EH (cell line): ENCODE measurements at places on chromosomes 16 and 17.

GRCh38 chr16:12323007-12323758 is 346.6 kb downstream of the SNX29 start:
- peak; percentile 35 for DNase-seq

DNA sequence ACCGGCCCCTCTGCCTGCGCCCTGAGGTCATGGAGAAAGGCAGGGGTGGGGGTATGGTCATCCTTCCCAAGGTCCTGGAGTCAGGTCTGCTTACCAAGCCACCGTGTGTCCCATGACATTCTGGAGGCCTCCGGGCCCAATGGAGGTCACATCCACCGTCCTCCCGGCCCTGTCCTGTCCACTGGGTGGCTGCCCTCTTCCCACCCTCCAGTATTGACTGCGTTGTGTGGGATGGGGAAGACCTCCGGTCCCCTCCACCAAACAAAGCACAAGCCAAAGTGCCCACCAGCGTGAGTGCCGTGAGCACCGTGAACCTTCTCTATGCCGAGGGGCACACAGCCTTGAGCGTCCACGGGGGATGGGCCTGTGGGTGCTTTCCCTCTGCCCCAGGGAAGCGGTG is 37.2 kb downstream of the LMF1 start:
- DNase-seq, result no peak

DNA sequence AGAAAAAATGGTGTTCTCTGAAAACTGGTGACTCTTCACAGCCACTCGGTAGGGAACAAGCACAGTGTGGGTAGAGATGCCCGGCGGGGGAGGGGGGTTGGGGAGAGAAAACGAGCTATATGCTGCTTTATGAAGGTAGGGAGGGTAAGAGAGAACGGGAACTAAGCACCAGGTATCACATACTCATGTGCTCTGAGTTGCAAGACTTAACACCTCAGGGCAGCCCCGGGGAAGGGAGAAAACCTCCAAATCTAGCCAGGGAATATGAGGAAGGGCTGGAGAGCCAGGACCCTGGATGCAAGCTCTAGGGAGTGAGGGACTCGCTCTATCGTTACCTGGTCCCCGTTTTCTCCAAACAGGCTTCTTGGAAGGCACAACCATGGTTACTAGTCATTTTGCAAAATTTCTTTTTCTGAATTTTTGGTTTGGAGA is 35.3 kb downstream of the HIC1 start:
- DNase-seq, result no peak

DNA sequence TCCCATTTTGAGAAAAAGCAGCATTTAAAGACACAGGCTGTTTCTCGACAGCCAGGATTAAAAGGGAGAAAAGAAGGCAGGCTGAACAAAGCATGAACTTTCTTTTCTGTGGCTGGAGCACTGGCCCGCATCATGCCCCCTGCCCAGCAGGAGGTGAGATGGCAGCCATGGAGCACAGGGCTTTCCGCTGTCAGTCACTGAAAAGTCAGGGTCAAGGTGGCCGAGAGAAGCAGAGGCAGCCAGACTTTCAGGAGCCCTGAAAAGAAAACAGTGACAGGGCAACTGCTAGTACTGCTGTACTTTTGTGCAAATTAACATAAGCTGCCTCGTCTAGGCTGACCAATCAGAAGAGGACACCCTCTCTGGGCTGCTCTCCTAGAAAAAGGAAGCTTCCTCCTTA is 5.8 kb upstream of the GP2 start:
- no peak for DNase-seq

GRCh38 chr16:13402601-13403000 is 501.2 kb downstream of the SHISA9 start:
- DNase-seq, result no peak

- DNase-seq, result no peak
Measured at GRCh38 chr16:22117609-22118008, 25.3 kb downstream of the VWA3A start.

GRCh38 chr16:526181-527014 is 1.1 kb upstream of the CAPN15 start:
- peak; percentile 58 for DNase-seq

DNA sequence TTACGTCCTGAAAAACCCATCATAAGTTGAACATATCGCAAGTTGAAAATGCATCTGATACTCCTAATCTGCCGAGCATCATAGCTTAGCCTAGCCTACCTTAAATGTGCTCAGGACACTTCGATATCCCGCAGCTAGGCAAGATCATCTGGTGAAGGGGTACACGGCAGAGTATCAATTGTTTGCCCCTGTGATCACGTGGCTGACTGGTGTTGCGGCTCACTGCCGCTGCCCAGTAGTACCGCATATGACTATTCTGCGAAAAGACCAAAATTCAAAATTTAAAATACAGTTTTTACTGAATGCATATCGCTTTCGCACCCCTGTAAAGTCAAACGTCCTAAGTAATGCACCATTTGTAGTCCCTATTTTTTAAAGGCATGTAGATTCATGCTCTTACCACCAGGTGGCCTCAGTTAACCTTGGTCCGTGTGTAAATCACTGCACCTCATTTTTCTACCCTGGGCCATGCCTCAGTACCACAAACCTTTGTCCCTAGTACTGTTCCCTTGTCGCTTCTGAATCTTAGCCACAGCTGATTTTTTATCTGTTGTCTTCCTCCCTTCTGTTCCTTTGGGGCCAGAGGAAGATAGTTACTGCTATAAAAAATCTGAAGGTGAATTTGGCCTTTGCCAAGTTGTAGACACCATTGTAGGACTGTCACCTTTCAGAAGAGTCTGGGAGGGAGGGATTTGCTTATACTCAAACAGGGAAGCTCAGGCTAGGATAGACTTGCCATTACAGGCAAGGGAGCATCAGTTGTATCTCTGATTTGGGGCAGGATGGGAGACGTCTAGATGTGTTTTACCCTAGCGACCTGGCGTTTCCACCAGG is 34.4 kb downstream of the WWP2 start:
- DNase-seq, result peak; percentile 73

- DNase-seq, result no peak
Measured at GRCh38 chr17:76575570-76575969, 10.1 kb downstream of the ST6GALNAC2 start.

DNA sequence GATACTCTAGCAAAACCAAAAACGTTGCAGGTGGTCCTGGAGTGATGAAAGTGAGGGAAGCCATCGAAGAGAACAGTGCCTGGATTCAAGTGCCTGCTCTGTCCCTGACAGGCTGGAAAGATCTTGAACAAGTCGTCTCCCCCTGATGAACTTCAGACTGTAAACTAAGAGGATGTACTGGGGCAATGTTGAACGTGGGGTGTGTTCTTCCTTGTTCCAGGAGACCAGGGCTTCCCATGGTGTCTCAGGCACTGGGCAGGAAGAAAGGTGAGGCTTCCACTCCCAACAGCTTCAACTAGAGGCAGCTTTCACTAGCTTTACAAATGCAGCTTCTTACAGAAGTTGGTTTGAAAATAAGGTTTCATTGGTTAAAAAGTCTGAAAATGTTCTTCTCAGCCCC is 21.4 kb upstream of the NF1 start:
- DNase-seq, result no peak

DNA sequence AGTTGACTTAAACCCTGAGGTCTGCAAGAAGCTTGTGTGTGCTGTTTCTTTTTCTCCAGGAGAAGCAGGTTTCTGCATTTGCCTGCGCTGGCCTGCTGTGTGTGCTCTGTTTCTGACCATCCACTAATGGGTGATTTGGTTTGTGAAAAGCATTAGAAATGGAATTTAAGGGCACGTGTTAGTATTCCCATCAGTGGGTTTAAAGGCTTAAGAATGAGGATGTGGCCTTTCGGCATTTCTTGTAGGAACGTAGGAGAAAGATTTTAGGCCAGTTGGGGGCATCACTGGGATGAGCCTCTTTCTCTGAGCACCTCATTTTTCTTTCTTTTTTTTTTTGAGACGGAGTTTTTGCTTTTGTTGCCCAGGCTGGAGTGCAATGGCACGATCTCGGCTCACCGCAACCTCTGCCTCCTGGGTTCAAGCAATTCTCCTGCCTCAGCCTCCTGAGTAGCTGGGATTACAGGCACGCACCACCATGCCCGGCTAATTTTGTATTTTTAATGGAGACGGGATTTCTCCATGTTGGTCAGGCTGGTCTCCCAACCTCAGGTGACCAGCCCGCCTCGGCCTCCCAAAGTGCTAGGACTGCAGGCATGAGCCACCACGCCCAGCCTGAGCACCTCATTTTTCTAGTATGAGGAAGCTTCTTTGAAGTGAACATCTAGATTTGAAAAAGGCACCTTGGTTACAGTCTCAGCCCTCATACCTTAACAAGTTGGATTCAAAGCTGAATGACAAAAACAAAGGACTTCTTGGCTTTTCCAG is 110.3 kb downstream of the BANP start:
- DNase-seq, result peak; percentile 26

- no peak for DNase-seq
Measured at GRCh38 chr16:79082970-79083369, 517.6 kb downstream of the MAF start.

- DNase-seq, result no peak
Measured at GRCh38 chr17:518047-518735, 165.6 kb upstream of the RPH3AL start.

DNA sequence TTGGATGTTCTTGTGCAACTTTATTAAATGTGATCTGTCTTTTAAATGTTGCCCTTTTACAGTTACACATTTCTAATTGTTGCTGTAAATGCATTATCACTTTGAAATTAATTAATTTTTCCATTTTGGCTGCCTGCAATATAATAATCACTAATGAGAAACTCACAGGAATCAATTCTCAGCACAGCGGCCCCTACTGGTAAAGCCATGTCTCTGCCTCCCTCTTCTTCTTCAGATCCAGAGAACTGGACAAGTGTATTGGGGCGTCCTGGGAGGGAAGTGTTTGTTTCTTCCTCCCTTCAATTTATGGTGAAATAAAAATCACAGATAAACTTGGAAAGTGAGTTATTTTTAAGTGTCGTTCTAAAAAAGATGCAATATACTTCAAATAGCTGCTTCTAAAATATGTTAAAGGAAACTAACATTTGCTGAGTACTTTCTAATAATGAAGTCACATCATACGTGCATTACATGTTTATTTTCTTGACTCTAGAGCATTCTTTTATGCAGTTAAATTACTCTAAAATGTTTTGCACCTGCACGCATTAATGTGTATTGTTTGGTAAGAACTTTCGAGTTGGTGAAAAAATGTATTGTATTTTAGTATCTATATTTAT is 338.0 kb downstream of the WWOX start:
- no peak for DNase-seq

DNA sequence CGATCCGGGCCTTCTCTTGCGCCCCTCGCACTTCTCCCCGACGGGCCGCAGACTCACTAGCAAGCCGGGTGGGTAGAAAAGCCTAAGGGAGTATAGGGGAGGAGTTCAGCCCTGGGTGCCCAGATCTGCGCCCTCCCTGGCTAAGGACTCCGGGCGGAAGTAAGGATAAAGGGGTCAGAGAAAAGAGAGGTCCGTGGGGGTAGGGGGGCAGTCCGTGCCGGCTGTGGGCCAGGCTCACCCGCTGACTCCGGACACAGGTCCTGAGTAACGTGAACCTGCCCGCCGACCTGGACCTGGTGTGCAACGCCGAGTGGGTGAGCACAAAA is 1.8 kb downstream of the NAGS start:
- no peak for DNase-seq

DNA sequence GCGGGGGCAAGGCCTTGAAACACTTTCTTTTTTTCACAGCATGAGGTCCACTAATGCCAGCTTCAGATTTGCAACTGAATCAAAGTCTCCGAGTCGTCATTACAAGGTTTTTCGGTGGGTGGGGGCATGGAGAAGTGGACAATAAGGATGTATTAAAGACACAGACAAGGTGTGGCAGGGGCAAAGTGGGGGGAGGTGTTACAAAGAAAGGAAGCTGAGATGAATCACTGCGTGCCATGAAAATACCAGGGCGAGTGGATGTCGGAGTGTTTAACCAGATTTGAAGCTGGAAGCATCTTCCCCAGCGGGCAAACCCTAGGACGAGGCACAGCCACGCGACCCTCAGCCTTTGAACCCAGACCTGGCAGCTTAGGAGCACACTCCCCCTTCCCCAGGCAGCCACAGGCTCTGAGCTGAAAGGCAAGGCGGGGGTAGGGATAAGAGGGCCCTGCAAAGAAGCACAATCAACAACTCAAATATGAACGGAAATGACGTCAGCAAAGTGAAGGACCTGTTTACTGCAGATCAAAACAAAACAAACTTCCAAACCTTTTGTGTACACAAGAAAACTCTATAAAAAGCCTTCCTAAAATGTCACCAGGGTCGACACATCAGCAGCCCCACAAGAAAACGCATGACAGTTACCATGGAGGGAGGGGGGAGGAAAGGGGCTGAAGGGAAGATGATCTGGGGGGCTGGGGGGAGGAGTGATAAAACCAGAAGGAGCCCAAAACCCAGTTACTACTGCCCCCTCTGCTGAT is 5.6 kb upstream of the ZFHX3 start:
- peak; percentile 51 for DNase-seq

GRCh38 chr16:68902003-68902968 is 59.0 kb downstream of the TANGO6 start:
- DNase-seq, result peak; percentile 77

- peak; percentile 31 for DNase-seq
Measured at GRCh38 chr17:82031303-82031884, at the start of gene RAC3. Gene RAC3, plus strand, starts transcription at chr17:82031678. Its CDS starts 84 bp downstream, at chr17:82031762.

DNA sequence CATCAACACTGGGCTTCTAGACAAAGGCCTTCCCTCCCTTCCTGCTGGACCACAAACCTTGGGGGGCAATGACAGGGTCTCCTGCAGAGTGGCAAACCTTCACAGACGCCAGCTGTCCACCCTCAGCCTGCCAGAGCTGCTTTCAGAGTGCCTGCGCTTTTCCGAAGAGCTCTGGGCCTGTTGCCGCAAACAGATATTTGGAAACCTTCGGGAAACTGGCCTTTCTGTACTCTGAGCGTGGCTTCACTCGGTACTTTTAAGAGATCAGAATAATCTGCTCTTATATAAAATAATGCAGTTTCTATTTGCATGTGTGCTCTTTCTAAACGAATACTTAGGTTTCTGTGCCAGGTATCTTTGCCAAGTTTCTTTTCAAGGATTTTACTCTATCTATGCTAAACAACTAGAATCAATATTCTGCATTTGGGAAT is 152.1 kb upstream of the CHMP6 start:
- no peak for DNase-seq

- no peak for DNase-seq
Measured at GRCh38 chr16:12059216-12059769, 82.8 kb downstream of the SNX29 start.

GRCh38 chr17:66351033-66351432 is 48.6 kb downstream of the PRKCA start:
- peak; percentile 18 for DNase-seq

DNA sequence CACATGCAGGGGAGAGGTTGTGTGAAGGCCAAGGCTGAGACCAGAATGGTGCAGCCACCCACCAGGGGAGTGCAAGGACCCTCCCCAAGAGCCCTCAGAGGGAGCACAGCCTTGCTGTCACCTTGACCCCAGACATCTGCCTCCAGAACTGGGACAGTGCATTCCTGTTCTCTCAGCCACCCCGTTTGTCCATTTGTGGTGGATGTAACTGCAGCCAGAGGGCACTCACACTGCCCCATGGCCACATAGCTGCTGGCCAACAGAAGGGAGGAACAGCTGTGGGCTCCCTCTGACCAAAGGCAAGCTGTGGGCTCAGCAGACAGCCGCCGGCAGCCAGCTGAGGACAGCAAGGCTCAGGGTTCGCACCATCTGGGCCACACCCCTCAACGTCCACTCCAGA is 49.8 kb upstream of the KLHDC4 start:
- DNase-seq, result no peak

- DNase-seq, result no peak
Measured at GRCh38 chr17:3009411-3009920, 53.9 kb downstream of the OR1D5 start.

- peak; percentile 51 for DNase-seq
Measured at GRCh38 chr17:7650509-7651096, at the start of gene ATP1B2. Gene ATP1B2, plus strand, starts transcription at chr17:7650926. Its CDS starts 593 bp downstream, at chr17:7651519.

GRCh38 chr17:1177016-1177700 is 2.6 kb downstream of the ABR start:
- DNase-seq, result peak; percentile 69

- no peak for DNase-seq
Measured at GRCh38 chr16:66326991-66327513, 39.4 kb upstream of the CDH5 start.
